ENCODE measurements at places on chromosomes 1 and 21.
A peak's percentile ranks its signal among the peaks of the same experiment; 100 is the strongest.

- DNase-seq, result no peak
Measured at GRCh38 chr1:41713141-41713540, 205.6 kb downstream of the HIVEP3 start.

- DNase-seq, result no peak
Measured at GRCh38 chr1:161987303-161987702, 36.4 kb downstream of the OLFML2B start.

- DNase-seq, result no peak
Measured at GRCh38 chr1:7634546-7635240, 136.4 kb upstream of the VAMP3 start.

- no peak for DNase-seq
Measured at GRCh38 chr1:159991513-159991912, 37.5 kb upstream of the SLAMF9 start.

DNA sequence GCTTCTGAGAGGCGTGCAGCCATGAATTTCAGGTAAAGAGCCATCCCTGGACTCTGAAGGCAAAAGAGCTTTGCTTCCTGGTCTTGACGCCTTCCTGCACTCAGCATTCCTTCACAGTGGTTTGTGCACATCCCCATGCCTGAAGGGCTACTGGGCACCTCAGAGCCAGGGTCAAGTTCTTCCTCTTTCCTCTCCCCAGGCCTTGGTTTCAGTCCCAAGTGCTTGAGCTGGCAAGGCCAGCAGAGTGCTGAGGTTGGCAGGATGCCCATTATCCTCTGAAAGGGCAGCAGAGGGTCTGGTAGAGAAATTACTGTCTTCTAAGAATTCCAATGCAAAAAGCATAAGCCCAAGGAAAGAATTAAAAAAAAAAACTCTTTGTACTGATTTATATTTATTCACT, 1064.9 kb downstream of the TTLL7 start:
- peak; percentile 31 for DNase-seq

All from NCI-H1105 treated with DMSO at 0.1 percent for 48 hours (cell line).